ENCODE measurements at places on chromosomes 5 and 9.

GRCh38 chr9:3960661-3961144 is 339.2 kb downstream of the GLIS3 start:
- DNase-seq = no peak

- DNase-seq = no peak
Measured at GRCh38 chr5:101520417-101520816, 617.3 kb upstream of the ST8SIA4 start.

- DNase-seq = no peak
Measured at GRCh38 chr9:126156898-126157297, 169.7 kb upstream of the MVB12B start.

- DNase-seq = no peak
Measured at GRCh38 chr5:89728750-89729149, 680.8 kb downstream of the CETN3 start.

GRCh38 chr5:172871536-172871935 is 37.5 kb downstream of the ERGIC1 start:
- DNase-seq = no peak

- no peak for DNase-seq
Measured at GRCh38 chr5:37773809-37774208, 66.0 kb downstream of the GDNF start.

- DNase-seq = no peak
Measured at GRCh38 chr5:55636177-55636576, 75.9 kb downstream of the SLC38A9 start.

Measured in activated CD4-positive, alpha-beta T cell treated with anti-CD3 and anti-CD28 coated beads, Interleukin-2, amount 10 ng/mL, durations not matched to agents 24 days and 14 days (primary cell).